ENCODE measurements at places on chromosomes 1 and 21.

GRCh38 chr1:55447488-55447887 is 232.3 kb upstream of the USP24 start:
- DNase-seq: peak; percentile 48

GRCh38 chr1:19775831-19776230 is 23.9 kb downstream of the TMCO4 start:
- DNase-seq: no peak

GRCh38 chr1:78607334-78607927 is 12.8 kb upstream of the IFI44L start:
- DNase-seq: no peak

GRCh38 chr1:226702957-226703831 is 35.9 kb downstream of the ITPKB start:
- peak; percentile 49 for DNase-seq

- DNase-seq: no peak
Observed at GRCh38 chr1:23278717-23279116, 61.4 kb upstream of the HTR1D start.

- no peak for DNase-seq
Observed at GRCh38 chr1:23909412-23909811, 3.8 kb downstream of the CNR2 start.

DNA sequence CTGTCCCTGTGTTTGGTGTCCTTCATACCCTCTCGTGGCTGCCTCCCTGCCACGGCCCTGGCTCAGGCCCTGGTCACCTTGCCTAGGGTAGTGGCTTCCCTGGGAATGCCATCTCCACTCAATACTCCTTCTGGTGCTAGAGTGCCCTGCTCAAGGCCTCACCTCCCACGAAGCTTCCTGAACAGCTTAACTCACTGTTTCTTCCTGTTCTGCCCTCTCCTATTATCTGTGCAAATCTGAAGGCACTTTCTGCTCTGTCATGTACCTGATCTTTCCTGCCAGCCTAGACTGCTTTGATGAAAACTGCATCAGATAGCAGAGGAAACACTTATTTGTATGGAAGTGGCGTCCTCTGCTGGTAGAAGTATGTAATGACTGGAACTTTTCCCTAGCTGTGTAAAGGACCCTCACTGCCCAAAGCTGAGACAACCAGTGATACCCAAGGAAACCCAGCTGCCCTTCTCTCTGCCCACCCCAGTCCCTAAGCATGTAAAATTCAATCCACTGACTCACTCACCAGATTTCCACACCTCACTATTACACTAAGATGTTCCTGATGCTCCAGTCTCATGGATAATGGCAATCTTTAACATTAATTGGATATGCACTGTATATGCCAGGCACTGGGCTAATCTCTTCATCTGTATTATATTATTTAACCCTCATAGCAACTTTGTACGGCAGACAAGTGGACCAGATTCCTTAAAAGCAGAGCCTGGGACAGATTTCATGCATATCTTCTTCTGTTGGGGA is 36.2 kb upstream of the BTG2 start:
- peak; percentile 85 for DNase-seq

GRCh38 chr1:111732718-111733117 is 6.5 kb downstream of the INKA2 start:
- DNase-seq: no peak

DNA sequence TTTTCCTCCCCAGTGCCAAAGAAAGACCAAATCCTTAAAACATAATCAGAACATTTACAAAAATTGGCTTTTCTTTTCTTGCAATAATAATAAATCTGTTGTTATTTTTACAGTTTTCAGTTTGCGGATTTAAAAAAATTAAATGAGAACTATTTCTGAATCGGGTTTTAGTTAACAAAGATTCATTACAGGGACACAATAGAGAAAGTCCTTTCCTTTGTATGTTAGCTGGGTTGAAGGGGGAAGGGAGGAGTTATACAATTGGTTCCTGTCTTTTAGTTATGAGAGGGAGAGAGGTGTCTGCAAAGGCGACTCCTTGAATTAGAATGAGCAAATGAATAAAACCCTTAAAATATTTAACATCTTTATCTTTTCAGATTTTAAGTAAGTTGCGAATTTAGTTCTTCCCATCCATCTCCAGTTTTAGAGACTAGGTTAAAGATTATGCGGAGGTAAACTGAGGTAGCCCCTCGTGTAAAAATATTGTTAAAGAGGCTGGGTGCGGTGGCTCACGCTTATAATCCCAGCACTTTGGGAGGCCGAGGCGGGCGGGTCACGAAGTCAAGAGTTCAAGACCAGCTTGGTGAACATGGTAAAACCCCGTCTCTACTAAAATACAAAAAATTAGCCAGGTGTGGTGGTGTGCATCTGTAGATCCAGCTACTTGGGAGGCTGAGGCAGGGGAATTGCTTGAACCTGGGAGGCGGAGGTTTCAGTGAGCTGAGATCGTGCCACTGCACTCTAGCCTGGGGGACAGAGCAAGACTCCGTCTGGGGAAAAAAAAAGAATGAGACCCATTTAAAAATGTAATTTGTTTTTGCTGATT is 3.9 kb downstream of the SPEN start:
- DNase-seq: no peak

DNA sequence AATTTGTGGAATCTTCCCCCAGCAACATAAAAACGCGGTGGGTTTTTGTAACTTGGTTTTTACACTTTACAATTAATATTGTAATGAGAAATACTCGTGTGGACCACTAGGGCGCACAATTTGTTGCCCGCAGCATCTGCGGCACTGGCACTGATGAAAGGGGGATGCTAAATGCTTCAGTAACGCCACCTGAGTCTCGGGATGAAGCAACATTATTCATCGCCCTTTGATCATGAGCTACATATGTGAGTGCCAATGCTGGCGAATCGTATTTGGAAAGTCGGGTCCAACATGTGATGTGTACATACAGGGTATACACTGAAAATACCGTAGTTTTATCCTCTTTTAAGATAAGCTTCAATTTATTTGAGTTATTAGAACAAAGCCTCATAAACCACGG is 34.2 kb upstream of the COX20 start:
- peak; percentile 37 for DNase-seq

GRCh38 chr21:45209685-45210284 is 77.9 kb downstream of the POFUT2 start:
- DNase-seq: no peak

DNA sequence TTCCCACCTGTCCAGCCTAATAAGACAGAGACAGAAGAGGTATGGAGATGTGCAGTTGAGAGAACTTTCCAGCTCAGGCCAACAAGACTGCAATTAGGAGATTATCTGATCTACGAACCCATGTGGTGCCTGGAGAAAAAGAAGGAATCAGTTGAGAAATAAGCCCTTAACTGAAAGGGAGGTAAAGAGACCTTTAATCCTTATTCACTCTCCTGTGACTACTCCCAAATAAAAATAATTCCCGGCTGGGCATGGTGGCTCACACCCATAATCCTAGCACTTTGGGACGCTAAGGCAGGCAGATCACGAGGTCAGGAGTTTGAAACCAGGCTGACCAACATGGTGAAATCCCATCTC is 31.9 kb upstream of the SARS1 start:
- DNase-seq: no peak

DNA sequence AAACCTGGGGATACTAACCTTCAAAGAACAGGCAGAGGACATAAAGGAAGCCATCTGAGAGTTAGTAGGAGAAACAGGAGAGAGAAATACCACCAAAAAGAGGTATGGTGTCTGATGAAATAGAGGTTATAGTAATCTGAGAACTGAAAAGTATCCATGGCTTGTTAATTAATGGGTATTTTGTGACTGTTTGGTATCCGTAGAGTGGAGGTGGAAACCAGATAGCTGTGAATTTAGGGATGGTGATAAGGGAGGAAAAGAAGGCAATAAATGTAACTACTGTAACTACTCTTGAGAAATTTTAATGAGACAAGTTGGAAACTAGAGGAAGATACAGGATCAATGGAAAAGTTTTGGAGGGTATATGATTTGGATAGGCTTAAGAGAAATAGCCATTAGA is 27.5 kb downstream of the PRKAA2 start:
- no peak for DNase-seq

- no peak for DNase-seq
Observed at GRCh38 chr21:25462517-25462971, 144.7 kb downstream of the MRPL39 start.

GRCh38 chr1:217027403-217028080 is 304.3 kb upstream of the ESRRG start:
- no peak for DNase-seq

- DNase-seq: no peak
Observed at GRCh38 chr1:75712306-75712705, 12.2 kb upstream of the ACADM start.

- no peak for DNase-seq
Observed at GRCh38 chr1:200780545-200781369, 42.1 kb downstream of the CAMSAP2 start.

GRCh38 chr1:32249831-32250525 is 1.1 kb upstream of the LCK start:
- no peak for DNase-seq

DNA sequence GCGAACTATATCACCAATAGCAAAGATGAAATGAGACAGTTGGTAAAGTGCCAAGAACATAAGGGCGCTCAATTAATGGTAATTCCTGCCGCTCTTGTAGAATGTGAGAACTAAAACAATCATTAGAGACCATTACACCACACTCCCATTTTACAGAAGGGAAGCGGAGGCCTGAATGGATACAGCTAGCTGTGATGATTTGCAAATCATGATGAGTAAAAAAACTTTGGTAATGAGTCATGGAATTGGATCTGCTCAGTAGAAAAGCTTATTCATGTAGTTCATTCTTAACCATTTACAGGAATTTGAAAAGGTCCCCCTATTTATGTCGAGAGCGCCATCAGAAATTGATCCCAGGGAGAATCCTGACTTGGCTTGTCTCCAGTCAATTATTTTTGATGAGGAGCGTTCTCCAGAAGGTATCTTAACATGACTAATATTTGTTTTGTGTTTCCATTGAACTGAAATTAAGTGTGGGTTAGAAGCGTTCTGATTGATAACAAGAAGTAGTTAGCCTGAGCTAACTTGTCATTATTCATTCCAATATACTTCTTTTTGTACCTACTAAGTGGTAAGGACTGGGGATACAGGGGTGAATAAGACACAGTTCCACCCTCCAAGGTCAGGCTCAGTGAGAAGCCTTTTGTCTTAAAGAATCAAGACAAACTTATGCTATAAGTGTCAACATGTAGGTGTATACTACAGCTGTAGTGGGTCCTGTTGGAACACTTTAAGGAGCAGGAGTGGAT is 812 bp downstream of the TTC4 start:
- no peak for DNase-seq

- no peak for DNase-seq
Observed at GRCh38 chr1:231359113-231359512, 21.0 kb downstream of the SPRTN start.

DNA sequence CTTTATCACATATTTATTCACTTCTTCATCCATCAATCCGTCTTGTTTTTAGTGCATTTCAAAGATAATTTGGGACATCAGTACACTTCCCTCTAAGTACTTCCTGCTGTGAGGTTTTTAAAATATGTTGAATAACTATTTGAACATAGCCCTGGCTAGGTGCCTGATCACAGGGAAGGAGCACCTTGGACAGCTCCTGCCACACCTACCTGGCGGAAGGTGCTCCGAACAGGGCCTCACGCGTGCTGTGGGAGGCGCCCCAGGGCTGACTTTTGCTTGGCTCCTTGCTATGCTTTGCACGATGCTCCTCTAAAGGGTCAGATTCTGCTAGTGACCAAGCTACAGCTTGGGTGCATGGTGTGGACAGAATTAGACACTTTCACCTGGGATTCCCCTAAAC is 4.9 kb upstream of the ATXN7L2 start:
- DNase-seq: no peak

DNA sequence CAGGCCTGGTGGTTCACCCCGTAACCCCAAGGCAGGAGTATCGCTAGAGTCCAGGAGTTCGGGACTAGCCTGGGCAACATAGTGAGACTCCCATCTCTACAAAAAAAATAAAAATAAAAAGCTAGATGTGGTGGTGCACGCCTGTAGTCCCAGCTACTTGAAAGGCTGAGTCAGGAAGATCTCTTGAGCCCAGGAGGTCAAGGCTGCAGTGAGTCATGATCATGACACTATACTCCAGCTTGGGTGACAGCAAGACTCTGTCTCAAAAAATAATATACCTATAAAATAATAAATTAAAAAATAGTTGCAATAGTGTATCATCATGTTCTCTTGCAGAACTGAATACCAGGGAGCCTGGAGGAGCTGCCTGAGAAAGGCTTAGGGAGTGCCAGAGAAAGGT is 19.9 kb upstream of the TMEM39B start:
- DNase-seq: no peak

- no peak for DNase-seq
Observed at GRCh38 chr1:60152891-60153290, 79.3 kb upstream of the C1orf87 start.

DNA sequence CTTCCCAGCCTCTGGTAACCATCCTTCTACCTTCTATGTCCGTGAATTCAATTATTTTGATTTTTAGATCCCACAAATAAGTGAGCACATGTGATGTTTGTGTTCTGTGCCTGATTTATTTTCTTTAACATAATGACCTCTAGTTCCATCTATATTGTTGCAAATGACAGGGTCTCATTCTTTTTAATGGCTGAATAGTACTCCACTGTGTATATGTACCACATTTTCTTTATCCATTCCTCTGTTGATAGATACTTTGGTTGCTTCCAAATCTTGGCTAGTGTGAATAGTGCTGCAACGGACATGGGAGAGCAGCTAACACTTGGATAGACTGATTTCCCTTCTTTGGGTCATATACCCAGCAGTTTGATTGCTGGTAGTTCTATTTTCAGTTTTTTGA is 51.8 kb downstream of the WDR4 start:
- DNase-seq: no peak

DNA sequence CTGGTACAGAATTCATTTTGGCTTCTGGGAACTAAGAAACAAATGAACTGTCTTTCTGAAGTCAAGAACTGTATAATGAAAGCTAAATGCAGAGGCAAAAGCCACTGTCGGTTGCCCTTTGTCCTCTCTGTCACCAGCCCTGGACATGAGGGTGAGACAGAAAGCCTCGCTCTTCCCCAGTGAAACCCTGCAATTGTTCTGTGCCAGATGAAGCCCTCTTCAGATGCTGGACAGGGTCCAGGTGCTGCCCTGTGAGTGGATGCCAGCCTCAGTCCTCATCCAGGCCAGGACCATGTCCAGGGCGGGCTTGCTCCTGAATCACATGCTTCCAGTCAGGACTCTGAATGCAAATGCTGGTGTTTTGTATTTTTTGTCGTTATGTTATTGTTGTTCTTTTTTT is 138.7 kb downstream of the RUNX1 start:
- no peak for DNase-seq

DNA sequence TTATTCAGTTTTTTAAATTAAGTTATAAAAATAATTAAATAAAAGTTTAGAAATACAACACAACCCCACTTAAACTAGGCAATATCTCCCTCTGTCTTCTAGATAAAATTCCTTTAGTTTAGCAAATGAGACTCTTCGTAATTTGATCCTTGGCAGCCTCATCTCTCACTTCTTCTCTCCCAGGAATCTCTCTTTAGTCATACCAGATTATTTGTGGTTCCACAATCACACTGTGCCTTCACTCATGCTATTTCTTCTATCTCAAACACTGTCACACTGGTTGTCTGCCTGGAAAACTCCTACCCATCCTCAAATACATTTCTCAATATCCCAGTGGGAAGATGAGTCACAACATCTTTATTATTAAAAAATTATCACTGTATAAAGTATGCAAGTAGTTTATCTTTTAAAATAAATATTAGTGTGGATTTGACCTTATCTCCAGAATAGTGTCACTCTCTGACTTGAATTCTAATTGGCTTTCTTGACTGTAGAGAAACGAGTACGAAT is 195.5 kb downstream of the KCNH1 start:
- DNase-seq: no peak

All from NCI-H460 (cell line).